ENCODE measurements at places on chromosomes 2 and 18.

DNA sequence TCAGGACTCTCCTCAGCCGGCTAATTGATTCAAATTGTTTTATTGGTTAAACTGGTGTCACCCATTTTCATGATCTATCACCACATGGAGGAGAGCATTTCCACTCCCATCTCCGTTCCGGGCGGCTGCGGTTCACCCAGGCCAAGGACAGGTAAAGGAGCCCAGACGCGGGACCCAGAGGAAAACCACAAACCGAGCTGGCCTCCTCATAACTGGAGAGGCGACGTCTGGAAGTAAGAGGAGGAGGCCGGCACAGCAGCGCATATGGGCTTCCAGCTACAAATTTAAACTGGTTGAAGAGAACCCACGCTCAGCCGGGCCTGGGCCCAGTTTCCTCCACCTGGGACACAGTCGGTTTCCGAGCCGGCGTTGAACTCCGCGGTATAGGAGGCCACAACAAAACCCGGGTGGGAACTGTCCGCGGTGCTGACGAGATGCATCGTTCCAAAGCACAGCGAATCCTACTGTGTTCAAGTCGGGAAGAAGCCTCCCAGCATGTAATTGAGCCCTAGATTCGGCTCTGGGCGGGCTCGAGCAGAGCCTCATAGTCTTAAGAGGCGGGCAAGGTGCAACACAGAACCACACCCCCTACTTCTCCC is 3.0 kb upstream of the SKOR2 start:
- no peak for DNase-seq

DNA sequence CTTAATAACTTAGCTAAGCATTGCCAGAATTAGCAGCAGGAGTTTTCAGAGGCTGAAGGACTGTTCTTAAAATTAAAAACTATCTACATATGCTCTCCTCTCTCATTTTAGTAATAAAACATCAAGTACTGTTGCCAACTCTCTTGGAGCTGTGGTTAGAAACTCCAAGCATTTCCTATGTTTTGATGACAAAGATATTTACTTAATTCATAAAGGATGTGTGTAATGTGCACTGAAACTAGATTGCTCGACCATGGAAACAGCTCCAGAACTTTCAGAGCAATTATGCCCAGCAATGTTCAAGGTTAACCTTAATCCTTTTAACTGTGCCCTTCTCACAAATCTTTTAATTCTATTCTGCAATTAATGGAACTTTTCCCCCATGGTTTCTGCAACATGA is 8.4 kb downstream of the GRP start:
- DNase-seq = no peak

DNA sequence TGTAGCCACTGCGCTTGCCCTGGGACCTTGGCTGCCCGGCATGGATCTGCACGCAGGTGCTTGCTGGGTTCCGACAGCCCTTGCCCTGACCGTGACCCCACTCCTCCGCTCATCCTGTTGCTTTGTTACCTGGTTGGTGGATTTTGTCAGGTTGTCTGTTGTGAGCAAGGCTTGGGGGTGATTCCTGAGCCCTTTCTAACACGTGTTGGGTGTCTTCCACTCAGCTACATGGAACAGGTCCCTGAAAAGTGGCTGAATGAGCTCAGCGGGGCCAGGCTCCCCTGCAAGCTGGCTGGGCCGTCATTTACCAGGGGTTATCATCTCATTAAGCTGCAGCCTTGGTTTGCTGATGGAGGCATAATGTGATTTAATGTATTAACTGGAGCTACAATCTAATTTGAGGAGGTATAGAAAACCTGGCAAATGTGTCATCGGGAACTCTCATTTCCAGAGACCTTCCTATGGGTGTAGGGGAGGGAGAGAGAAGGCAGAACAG is 24.6 kb downstream of the RAMP1 start:
- no peak for DNase-seq

DNA sequence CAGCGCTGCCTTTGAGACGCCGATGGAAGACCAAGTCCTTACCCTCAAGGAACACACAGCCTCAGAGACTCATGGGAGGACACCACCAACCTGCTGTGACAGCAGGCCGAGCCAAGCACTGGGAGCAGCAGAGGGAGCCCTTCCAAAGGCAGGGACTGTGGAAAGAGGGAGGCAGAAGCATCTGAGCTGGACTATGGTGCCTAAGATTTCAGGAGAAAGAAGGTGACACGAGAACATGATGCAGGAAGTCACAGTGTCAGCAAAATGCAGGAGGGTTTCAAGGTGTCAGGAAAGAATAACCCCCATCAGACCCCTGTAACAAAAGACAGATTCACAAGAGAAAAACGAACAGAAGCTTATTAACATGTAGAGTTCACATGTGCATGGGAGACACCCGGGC is 24.2 kb upstream of the COX7A2L start:
- DNase-seq = no peak

All from activated gamma-delta T cell treated with Interleukin-2 at 50 U/mL for 16 hours (primary cell).